ENCODE measurements at places on chromosomes 2 and 18.

GRCh38 chr2:159150280-159150746, 136.2 kb downstream of the WDSUB1 start:
- no peak for DNase-seq

GRCh38 chr2:102072741-102073140, 69.8 kb upstream of the IL1R1 start:
- no peak for DNase-seq

- DNase-seq = no peak
Measured at GRCh38 chr2:200305797-200306195, 697 bp upstream of the SPATS2L start.

DNA sequence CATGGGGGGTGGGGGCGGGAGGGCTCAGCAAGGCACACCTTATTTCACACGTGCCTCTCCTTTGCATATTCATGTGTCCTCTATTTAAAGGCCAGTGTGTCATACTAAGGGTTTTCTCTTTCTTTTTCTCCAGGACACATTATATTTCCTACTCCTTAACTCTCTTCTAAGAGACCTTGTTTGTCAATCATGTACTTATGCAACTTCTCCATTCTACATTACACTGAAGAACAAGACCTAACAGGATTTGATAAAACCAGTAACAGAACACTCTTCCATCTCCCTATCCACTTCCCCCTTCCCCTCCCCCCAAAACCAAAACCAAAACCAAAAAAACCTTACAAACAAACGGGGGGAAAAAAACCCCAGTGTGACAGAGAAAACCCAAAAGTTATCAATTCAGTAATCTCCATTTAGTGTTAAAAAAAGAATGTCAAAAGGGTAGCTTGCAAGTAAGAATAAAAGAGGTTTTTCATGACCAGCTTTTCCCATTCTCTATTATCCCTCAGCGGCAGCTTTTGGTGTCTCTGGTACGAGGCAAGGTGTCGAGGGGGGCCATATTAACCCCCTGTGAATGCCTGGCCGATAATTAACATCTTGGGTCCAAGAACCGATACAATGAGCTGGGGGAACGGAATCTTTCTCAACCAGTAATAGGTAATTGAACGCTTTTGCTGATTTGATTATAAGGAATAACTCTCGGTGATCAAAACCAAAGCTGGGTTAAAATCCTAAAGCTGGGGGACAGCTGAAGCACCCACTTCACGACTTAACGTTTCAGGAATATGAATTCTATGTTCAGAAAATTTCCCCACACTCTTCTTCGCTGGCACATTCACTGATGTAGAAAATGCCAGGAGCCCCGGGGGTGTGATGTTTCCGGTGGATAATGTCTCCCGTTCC, 191.0 kb upstream of the TCF4 start:
- DNase-seq = no peak

GRCh38 chr2:28446531-28446930, 49.3 kb upstream of the PLB1 start:
- no peak for DNase-seq

DNA sequence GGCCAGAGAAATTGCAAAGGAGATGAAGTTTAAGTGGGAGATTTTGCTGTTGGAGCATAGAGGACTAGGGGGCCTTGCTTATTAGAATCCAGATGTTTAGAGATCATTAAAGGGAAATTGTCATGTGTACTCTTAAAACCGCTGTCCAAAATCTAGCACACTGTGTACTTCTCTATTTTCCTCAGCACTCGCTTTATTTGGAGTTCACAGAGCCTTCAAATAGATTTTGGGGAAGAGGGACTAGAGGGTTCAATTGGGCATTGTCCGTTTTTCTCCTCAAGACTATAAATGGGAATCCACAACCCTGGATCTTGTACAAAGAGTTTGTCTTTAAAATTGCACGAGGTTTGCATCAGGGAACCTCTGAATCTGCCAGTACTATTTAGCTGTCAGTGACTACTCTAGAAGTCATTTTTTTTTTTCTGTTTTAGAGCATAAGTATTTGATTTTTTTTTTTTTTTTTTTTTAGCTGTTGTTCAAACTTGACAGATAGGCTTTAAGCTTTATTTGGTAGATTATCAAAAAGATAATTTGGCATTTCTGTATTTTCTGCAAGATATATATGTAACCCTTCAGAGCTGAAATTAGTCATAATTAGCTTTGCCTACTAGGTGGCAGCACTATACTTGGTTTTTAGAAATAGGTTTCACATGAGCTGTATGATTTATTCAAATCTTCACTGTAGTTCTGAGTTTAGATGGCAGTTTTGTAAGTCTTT, 14.2 kb downstream of the PMS1 start:
- DNase-seq = no peak

- DNase-seq = peak; percentile 31
Measured at GRCh38 chr2:207711750-207712530, 500 bp downstream of the CCNYL1 start.

DNA sequence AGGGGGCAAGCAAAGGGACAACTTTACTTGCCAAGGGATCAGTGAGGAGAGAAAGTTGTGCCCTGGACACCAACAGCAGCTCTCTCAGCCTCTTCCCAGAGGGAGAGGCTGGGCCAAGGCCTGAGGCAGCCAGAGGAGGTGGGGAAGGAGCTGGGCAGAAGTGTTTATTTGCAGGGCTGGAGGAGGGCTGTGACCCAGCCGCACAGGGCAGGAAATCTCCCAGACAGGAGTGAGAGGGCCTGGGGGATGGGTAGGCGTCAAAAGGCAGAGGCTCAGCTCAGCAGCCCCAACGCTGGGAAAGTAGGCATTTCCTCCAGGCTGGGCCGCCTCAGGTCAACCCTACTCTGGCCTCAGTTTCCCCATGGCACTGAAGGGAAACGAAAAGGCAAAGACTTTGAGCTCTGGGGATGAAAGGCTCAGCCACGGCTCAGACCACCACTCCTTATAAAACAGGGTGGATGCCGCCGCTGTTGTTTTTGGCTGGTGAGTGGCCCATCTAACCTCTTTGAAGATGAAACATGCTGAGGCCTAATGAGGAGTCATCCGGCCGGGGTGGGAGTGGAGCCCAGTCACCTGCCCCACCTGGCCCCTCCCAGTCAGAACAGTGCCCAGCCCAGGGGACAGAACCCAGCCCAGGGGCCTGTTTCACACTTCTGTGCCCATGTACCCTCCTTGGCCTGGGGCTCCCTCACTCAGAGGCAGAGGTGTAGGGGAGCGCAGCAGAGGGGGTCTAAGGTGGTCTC, 21.9 kb upstream of the SEMA4C start:
- DNase-seq = no peak

DNA sequence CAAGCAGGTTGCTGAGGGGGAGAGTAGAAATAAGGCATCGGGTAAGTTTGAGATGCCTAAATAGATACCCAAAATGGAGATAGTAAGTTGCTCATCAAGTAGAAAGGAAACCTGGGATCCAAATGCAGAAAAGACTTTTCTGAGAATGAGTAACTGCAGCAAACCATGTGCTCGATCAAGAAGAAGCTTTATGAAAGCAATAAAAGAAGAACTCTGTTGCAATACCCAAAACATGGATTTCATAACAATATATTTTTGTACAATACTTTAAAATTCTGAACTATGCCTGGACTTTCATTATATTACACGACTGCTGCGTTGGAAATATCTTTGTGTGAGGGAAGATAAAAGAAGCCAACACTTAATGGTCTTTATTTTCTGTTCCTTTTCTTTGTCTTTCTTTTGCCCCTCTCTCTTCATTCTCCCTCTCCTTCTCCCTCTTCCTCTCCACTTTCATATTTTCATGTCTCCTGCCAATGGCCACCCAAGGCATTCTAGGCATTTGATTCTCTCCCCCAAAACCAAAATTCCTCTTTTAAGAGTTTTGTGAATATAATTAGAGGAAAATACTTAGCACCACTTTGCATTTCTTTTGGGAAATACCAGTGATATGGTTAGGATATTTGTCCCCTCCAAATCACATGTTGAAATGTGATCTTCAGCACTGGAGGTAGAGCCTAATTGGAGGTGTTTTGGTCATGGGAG, 257.6 kb downstream of the MREG start:
- no peak for DNase-seq

DNA sequence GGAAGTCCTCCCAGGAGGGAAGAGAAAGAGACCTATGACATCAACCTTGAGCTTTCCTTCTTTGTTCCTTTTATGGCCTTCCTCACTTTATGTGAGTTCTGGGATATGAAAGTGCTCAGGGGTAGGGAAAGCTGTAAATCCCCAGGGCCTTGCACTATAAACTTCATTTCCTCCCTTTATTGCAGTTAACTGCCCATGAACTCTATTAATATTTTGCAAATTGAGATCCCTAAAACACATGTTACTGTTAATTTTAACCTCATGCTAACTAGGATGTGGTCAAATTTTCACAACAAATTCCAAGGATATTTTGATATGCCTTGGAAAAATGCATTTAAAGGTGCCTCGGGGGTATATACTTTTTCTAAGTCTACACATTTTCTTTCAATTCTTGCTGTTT, 359.9 kb downstream of the OSR1 start:
- no peak for DNase-seq

- DNase-seq = no peak
Measured at GRCh38 chr2:7473135-7473771, 556.0 kb downstream of the RNF144A start.

- DNase-seq = no peak
Measured at GRCh38 chr2:38037325-38037724, 38.6 kb downstream of the CYP1B1 start.

- no peak for DNase-seq
Measured at GRCh38 chr2:10790228-10790973, 22.2 kb downstream of the PDIA6 start.

GRCh38 chr2:178304333-178304732, 110.0 kb downstream of the OSBPL6 start:
- DNase-seq = no peak

DNA sequence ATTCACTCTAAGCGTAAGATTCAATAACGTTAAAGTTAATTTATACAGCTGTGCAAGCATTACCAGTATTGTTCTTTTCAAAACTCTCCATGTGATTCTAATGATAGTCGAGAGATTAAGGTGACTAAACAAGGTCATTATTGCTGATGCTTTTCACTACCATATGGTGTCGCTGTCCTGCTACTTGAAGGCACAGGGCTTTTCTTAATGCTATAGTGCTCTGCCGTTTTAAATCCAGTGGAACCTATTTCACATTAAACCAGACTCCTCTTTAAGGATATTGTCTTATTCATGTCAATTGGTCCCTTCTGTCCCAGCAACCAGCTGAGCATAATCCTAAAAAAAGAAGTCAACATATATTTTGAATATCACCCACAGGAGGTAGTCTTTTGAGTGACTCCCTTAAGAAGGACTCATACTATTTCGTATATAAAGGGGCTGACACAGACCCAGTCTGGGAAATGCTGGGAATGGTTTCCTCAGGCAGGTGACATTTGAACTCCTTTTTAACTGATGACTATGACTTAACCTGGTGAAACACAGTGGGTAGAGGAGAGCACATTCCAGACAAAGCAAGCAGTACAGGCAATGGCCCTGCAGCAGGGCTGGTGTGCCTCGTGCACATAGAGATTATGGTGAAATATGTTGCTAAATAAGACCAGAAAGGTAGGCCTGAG, 53.9 kb upstream of the CYTIP start:
- no peak for DNase-seq

DNA sequence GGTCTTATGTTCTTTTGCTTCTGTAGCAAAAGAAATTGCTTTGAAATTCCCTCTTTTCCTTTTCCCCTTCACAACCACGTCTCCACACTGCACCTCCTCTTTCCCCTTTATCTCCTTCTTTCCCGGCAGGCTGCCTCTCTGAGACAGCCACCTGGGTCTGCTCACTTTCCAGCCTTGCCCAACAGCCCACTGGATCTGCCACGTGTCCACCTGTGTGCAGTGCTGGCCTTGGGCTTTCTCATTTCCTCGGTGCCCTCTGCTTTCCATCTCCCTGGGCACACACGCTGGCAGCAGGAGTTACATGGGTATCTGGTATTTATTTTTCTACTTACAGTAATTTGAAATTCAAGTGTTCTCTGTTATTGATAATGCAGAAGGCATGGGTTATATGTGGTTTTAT, 213.4 kb upstream of the LYPD1 start:
- no peak for DNase-seq

DNA sequence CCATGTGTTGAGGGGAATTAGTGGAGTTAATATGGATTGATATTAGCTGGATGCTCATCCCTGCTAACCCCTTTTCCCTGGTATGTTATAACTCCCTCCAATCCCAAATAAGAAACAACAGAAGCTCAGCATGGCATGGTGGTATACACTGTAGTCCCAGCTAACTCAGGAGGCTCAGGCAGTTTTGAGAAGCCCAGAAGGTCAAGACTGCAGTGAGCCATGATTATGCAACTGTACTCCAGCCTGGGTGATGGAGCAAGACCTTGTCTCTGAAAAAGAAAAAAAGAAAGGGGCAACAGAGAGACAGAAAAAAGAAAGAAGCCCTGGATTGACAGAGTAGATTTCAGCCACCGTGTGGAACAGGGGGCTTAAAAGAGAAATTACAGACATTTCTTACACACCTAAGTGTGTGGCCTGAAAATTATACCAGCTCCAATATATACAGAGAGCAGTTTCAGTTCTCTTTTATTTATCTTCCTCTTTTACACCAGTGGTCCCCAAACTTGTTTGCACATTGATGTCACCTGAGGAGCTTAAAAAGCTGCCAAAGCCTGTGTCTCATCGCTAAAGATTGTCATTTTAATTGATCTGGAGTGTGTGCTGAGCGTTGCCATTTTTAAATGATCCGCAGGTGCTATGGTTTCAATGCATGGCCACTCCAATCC, 203.6 kb downstream of the UBE2E3 start:
- DNase-seq = no peak

DNA sequence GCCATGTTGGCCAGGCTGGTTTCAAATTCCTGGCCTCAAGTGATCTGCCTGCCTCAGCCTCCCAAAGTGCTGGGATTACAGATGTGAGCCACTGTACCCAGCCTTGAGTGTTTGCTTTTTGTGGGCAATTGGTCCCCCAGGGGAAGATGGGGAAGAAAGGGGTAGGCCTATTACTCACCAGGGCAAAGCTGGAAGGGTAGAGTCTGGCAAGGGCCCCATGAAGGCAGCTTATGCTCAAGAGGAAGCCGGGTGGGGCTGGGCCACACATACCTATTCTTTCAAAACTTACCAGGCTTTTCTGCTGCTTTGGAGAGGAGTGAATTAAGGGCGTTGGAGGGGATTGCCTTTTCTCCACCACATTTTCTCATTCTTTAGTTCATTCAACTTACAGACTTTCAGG, 24.5 kb upstream of the CD28 start:
- DNase-seq = no peak

DNA sequence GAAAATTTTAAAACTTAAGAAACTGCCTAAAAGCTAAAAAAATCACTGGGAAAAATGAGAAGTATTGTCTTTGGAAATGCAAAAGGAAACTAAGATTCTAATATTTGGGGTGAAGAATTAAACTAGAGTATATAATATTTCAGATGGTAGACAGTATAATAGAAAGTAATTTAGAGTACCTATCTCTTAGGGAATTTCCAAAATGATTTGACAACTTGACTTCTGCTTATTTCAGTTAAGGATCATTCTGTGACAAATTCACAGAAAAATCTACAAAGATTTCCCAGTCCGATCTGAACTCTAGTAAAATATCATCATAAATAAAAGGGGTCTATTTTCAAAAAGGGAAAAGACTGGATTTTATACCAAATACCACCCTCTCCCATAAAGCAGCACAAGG, 99.6 kb downstream of the ATAD2B start:
- DNase-seq = no peak
